ENCODE measurements at places on chromosomes 7 and 10.

GRCh38 chr10:70357565-70357964 lies 24.9 kb downstream of the LRRC20 start:
- no peak for DNase-seq

DNA sequence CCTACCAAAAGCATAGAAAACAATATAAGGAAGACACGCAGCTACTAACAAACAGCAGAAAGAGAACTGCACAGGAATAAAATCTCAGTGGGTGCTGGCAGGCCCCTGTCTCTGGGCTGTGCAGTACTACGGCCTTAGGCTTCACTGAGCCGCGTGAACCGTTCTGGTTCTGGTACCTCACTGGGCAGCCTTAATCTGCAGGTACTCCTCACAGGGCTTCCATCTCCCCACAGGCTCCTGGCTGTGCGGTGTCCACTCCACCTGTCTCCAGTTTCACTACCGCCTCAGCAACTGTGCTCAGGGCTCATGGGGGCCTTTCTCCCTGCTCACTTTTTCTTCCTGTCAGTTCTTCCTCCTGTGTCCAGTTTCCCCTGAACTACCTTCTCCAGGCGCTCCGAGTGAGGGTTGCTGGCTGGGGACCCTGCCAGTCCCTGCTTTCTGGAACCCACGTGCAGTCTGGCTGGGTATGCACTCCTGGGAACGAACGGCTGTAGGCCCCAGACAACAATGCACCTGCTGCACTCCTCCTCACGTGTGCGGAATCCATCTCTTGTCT lies 75.7 kb downstream of the VIPR2 start:
- DNase-seq, result no peak

DNA sequence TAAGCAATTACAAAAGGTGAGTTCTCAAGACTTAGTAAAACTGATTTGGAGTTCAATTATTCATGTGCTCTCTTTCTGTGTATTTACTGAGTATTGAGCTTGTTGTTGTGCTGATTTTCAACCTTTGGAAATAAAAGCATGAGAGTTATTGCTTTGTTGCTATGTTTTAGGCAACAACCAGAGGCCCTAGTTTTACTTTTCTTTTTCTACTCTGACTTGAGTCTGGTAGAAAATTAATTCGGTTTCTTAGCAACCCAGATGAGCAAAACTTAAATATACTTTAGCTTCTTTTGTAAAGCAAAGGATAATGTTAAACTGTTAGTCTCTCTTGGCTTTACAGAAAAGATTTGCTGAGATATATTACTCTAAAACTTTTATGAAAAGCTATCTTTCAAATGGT lies 66.4 kb upstream of the SCIN start:
- no peak for DNase-seq

- DNase-seq, result no peak
Observed at GRCh38 chr7:118195837-118196474, 12.0 kb downstream of the LSM8 start.
